ENCODE measurements at places on chromosomes 2 and 18.

- no peak for DNase-seq
Measured at GRCh38 chr18:8685914-8686216, 19.5 kb upstream of the MTCL1 start.

DNA sequence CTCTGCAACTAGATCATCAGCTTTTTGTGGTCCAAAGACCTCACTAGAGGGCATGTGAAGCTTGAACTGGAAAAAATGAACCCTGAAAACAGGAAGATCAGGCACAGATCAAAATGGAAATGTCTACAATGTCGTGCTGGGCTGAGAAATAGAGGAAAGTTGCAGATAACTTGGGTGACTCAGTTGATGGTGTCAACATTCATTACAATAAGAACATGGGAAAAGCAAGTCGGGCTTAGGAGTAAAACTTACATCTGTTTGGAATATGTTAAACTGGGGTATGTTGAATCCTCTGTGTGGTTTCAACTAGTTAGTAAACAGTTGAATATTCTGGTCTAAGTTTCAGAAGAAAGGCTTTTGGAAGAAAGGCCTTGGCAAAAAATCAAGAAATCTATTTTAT is 940.4 kb downstream of the ERBB4 start:
- DNase-seq: no peak

DNA sequence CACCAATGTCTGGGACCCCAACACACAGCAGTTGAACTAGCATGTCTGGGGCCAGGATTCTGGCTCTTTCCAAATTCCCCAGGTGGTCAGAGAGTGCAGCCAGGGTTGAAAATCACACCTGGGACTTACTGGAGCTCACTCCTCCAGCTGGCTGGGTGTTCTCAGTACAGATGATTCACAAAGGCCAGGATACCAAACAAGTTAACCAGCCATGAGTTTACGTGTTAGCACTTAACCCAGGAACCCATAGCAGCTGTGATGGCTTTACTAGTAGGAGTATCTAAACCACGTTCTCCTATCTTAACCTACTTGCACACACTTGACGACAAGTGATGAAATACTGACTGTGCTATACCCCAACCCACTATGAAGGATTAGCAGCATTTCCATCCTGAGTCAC is 222.8 kb downstream of the FBXO15 start:
- DNase-seq: no peak

GRCh38 chr18:12990123-12990475 is 1.1 kb upstream of the CEP192 start:
- no peak for DNase-seq

- DNase-seq: no peak
Measured at GRCh38 chr2:174153757-174154680, 94.3 kb downstream of the OLA1 start.

DNA sequence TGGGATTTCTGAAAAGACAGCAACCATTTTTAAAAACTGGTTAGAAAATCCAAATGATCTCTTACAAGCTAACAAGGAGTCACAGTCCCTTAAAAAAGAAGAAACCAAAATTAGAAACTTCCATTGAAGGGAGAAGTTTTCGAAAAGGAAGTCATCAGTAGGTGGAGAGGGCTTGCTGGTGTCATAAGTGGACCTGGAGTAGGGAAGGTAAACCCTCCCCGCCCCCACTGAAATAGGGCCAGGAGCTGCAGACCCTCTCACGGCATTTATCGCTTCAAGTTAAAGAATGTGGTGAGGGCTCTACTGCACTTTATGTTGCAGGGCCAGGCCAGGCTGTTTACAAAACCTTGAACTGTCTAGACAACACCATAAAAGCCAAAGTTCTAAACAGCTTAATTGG is 2.9 kb downstream of the HOXD11 start:
- no peak for DNase-seq

- no peak for DNase-seq
Measured at GRCh38 chr2:118709786-118710185, 137.7 kb downstream of the EN1 start.

- DNase-seq: no peak
Measured at GRCh38 chr2:101744832-101745231, 47.3 kb downstream of the MAP4K4 start.

GRCh38 chr18:48962252-48962993 is 11.7 kb upstream of the SMAD7 start:
- no peak for DNase-seq

Data from sciatic nerve (tissue), 2 donors.